ENCODE measurements at places on chromosomes 4 and X.
A peak's percentile ranks its signal among the peaks of the same experiment; 100 is the strongest.

- DNase-seq: no peak
Measured at GRCh38 chrX:24025741-24026403, 1.1 kb downstream of the KLHL15 start.

- no peak for DNase-seq
Measured at GRCh38 chr4:13092702-13093101, 391.4 kb downstream of the RAB28 start.

- no peak for DNase-seq
Measured at GRCh38 chr4:182233310-182234090, 9.7 kb upstream of the TENM3 start.

- DNase-seq: peak; percentile 75
Measured at GRCh38 chr4:185120631-185120946, 22.5 kb upstream of the SLC25A4 start.

DNA sequence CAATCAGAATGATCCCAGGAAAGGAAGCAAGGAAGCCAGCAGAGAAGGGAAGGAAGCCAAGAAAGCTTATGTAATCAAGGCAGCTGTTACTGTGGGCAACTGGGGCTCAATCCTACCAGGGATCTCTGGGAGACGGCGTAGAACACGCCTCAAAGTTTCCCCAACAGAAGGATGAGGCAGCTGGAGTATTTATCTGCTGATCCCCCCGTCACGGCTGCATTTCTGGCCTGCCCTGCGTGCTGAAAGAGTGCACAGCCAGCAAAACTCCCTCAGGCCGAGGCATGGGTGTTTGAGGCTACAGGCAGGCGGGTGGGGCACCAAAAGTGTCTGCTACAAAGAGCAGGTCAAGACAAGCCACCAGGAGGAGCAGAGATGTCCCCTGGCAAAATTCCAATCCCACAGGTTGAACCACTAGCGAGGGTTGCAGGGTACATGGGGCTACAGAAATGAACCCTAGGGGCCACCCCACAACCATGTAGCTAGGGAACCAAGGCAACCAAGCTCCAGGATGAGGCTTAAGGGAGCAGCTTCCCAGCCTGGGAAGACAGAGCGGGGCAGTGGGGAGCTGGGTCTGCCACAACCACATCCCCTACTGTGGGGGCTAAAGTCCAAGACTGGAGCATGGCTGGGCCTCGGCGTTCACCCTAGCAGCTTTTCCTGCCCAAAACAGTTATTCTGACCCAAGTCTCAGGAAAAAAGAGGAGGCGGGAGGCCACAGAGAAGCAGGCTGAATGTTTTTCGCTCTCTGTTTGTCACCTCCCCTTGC is 113.4 kb downstream of the BCOR start:
- DNase-seq: no peak

DNA sequence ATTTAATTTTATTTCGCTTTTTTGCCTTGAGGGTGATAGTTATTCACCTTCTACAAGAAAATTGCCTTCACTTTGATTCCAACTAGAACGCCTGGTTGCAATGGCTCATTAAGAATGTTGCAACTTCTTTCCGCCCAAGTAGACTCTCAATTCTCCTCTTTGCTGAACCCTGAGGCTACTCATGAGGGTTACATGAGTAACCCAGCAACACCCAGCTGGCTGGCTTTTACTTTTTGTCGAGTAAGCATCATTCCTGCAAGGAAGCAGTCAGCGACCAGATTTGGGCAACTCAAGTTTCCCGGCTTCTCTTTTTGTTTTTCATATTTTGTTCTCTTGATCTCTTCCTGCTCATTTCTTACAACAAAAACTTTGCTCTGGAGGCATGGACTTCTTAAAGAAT is 495.4 kb downstream of the PACRGL start:
- no peak for DNase-seq

GRCh38 chr4:54228961-54229501 is at the start of gene PDGFRA:
Gene PDGFRA (plus strand): TSS chr4:54229293. CDS start chr4:54258769, 29,476 bp downstream.
- peak; percentile 53 for DNase-seq
